Kidney (tissue), 22 donors: ENCODE measurements at places on chromosomes 16 and 17. TPM values are rescaled to one million over a fixed set of nuclear protein-coding genes. Genes with fewer than 3 reads are reported as not detected.

The PRPSAP1 gene
- polyA plus RNA-seq, result 39.9 TPM

The KIF18B gene
- polyA plus RNA-seq, result not detected

The MTSS2 gene
- polyA plus RNA-seq, result 19.2 TPM

The NPIPA7 gene
- 7.2 TPM for polyA plus RNA-seq

The SLC13A5 gene
- polyA plus RNA-seq, result not detected

The KRTAP3-2 gene
- polyA plus RNA-seq, result not detected

The LCAT gene
- polyA plus RNA-seq, result 10.2 TPM

The SAT2 gene
- polyA plus RNA-seq, result 430 TPM

The COL1A1 gene
- 9.2 TPM for polyA plus RNA-seq

DNA sequence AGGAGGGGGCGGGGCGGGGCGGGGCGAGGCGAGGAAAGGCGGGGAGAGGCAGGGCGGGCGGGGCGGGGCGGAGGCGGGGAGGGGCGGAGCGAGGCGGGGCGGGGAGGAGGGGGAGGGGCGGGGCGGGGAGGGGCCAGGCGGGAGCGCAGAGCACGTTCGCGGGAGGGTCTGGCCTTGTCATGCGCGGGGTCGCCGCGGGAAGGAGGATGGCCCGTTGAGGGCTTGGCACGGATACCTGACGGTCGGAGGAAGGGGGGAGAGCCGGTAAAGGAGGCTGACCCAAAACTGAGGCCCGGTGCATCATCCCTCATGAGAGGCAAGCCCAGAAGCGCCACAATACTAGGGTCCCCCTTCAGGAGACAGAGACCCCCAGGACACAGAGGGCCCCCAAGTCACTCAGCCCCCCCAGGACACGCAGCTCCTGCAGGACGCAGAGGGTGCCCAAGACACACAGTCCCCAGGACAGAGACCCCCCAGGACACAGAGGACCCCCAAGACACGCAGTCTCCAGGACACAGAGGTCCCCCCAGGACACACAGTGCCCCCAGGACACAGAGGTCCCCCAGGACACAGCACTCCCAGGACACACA lies 593 bp upstream of the WDR45B start:
- peak; percentile 92 for DNase-seq

DNA sequence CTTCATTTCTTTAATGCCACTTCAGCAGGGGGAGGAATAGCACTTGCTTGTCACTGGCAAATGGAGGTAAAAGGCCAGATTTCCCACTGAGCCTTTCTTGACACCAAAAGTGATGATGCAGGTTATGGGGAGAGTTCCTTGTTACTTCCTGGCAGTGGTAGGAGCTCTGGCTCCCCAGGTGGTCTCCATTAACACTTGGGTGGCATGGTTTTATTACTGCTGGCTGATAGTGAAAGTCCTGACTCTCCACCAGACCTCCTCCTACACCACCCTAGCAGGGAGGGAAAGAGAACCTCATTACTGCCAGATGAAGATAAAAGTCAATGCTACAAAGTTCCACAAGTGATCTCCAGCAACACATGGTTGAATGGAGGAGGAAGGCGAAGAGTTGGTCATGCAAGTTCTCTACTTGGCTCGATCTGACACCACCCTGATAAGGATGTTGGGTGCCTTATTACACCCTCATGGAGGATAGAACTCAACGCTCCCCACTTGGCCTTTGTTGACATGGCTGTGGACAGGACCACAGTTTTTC lies 152.7 kb upstream of the GNAO1 start:
- DNase-seq, result no peak

- peak; percentile 66 for DNase-seq
These were observed 36.4 kb downstream of the AKAP1 start for GRCh38 chr17:57121308-57122042.

- DNase-seq, result peak; percentile 95
These were observed 19.2 kb downstream of the SGF29 start for GRCh38 chr16:28572696-28573510.

DNA sequence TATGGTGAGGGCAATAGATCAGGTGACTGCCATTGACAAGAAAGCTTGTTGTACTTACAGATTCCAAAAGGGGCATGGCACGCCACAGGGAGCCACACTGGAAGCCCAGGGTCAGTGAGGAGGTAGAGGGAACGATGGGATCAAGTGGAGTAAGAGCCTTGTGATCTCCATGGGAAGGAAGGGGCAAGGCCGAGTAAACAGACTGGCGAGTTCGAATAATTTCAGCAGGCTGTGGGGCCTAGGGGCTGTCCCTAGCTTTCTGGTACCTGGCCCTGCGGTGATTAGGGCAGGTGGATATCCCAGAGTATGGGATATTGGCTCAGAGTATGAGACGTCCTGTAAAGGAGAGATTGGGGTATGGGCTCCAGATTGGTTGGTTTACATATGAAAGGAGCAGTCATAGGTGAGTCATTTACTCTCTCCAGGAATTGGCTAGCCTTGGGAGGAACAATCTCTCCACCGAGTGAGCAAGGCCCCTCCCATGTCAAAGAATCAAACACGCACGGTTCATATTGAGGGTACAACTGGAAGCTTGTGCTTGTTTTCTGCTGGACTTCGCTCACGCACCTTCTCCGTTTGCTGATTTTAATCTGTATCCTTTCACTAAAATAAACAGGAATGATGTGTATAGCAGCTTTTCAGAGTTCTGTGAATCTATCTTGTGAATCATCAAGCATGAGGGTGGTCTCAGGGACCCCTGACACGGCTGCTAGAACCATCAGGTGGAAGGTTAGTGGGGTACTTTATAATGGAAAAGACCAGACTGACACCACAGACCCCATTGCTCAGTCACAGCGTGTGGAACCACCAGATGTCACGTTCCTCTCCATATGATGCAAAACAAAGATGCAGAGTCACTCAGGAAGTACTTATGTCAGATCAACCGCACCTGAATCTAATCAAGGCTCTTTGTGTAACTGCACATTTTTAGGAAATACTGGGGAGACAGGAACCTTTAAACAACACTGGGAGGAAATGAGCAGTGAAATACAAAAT lies 27.9 kb downstream of the GABARAPL2 start:
- no peak for DNase-seq

- DNase-seq, result no peak
These were observed 12.7 kb downstream of the CALB2 start for GRCh38 chr16:71371237-71371636.

GRCh38 chr17:42111871-42112551 lies 503 bp downstream of the DHX58 start:
- no peak for DNase-seq

DNA sequence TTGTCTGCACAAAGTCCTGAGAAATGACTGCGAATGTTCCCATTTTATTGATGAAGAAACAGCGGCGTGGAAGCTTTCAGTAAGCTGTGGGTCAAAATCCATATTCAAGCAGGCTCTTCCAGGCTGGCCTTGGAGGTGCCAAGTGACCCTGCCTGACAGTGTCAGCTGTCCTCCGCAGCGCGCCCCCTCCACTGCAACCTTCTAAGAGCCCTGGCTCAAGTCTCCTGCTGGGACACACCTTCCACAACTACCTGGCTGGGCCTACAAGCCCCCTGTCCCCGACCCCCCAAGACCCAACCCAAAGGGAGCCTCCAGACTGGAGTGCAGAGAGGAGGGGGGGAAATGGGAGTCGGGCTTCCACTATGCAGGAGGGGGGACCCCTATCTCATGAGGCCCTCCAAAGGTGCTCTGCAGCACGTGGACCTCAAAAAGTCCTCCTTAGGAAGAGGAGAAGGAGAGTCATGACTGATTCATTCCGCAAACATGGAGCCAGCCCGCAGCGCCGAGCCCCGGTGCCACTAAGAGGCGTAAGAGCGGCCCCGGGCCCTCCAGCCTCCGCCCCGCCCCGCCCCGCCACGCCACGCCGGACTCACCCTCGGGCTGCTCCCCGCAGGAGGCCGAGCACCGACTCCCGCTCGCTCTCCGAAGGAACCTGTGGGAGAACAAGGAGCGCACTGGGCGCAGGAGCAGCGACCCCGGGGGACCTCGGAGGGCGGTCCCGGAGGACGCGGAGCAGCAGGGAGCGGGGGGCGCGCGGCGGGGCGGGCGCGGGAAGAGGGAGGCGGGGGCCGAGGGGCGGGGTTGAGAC lies 574 bp downstream of the MPP3 start:
- DNase-seq, result peak; percentile 84

GRCh38 chr16:30053376-30054015 lies 12.1 kb upstream of the ALDOA start:
- DNase-seq, result peak; percentile 39

DNA sequence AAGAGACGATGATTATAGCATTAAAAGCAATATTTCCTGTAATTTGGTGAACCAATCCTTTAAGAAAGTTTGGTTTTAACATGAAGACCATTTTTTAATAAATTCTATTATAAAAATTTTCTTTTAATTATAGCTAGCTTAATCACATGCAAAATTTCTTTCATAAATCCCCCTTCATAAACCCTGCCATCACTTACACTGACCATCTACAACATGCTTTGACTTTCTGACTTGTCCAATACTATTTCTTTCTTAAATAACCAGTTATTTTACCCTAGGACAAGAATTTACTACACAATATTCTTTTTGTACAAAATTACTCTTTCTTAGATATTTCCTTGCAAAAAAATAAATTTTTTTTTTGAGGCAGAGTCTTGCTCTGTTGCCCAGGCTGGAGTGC lies 1334.8 kb downstream of the CDH11 start:
- DNase-seq, result no peak

- DNase-seq, result no peak
These were observed 642 bp downstream of the ZNF205 start for GRCh38 chr16:3112881-3113574.

- DNase-seq, result peak; percentile 92
These were observed 14.0 kb upstream of the CYB5B start for GRCh38 chr16:69410219-69410990.

DNA sequence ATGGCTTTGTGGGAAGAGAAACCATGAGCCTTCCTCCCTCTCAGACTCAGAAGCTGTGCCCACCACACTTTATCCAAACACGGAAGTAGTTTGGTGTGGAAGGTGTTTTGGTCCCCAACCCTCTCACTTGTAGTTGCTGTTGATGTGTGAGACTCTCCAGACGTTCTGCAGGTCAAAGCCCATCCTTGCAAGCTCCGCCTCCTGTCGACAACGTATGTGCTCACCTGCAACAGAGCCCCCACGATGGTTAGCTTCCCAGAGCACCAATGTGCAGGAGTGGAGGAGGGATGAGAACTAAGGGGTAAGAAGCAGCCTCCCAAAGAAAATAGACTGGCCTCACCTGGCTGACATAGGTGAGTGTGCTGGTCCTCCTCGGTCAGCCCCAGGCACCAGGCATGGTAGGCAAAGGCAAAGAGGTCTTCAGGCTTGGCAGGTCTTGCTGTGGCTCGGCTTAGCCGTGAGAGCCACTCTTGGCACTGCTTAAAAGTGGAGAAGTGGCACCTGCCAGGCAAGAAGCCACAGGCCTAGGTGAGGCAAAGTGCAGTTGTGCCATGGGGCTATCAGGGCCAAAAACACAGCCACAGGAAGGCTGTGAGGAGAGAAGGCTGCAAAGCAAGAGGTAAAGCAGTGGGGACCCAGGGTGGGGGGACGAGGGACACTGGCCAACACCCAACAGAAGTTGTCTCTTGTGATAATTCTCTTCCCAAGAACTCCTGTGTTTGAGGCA lies 5.9 kb downstream of the MTMR4 start:
- DNase-seq, result no peak

DNA sequence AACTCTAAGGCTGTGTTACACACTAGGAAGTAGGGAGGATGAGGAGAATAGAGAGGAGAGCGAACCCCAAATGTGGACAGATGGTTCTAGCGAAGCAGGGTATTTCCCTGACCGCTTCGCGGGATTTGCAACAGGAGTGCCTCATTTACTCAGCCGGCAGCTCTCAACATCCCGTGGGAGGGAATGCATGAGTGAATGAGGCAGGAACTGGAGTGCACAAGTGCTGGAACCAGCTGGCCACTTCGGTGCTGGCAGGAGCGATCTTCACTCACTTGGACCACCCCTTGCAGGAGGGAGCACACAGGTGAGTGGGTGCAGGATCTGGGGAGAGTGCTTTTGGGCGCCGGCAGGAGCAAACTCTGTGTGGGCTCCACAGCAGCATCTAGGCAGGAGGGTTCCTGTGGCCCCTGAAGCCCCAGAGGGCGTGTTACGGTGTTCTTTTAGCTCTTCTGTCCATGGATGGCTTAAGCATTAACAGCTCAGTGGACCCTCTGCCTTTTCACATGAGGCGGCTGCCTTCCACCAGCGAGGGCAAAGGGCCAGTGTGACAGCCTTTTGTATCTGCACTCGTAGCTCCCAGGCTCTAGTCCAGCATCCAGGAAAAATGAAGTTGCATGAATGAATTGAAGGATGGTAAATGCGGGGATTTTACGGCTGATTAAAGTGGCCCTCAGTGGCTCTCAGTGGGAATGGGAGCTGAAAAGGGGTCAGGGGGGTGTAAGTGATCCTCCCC lies 17.4 kb upstream of the ZNHIT3 start:
- DNase-seq, result peak; percentile 36

DNA sequence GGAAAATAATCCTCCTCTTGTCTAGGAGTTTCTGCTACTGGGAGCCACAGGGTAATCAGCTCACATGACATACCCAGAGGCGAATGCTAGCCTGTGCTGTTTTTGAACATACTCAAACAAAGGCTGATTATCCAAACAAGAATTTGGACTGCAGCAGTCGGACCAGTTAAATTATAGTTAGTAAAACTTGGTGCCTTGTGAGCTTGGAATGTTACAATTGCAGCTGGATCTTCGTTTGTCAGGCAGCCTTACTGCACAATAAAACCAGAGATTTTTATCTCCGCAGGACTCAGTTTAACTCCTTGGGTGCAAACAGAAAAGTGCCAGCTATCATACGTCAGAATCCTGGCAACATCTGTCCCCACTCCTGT lies 163.8 kb upstream of the TBX2 start:
- peak; percentile 61 for DNase-seq

- DNase-seq, result no peak
These were observed 68.5 kb downstream of the RPTOR start for GRCh38 chr17:80612997-80613731.

- DNase-seq, result no peak
These were observed 8.8 kb downstream of the MYCBPAP start for GRCh38 chr17:50517011-50517410.

DNA sequence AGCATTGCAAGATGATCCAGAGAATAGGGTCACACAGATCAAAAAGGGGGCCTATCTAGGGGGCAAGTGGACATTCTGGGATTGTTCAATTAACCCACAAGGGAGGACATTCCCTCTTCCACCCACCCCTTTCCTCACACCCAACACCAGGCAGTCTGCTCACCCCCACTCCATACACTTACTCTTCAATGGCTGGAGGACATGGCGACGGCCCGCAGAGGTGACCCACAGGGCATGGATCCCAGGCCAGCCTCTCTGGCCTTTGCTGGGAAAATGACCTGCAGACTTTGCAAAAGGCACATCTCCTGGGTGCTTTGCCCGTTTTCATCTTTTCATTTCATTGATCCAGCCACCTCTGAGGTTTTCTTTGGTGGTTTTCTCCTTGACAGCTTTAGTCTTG lies 1.7 kb upstream of the CACNG5 start:
- no peak for DNase-seq
